Neural crest cell (in vitro differentiated cells): ENCODE measurements at places on chromosomes 13 and 19. TPM values are rescaled to one million over a fixed set of nuclear protein-coding genes. Genes with fewer than 3 reads are reported as not detected.

GRCh38 chr19:45293682-45294081 lies 29.0 kb downstream of the CKM start:
- no peaks in the 10 kb centered on the region for H3K4me1 ChIP-seq
- peaks cover 41% of the 10 kb centered on the region for H3K36me3 ChIP-seq
- H3K27me3 ChIP-seq: no peaks in the 10 kb centered on the region
- no peak overlapping the region for H3K4me3 ChIP-seq

DNA sequence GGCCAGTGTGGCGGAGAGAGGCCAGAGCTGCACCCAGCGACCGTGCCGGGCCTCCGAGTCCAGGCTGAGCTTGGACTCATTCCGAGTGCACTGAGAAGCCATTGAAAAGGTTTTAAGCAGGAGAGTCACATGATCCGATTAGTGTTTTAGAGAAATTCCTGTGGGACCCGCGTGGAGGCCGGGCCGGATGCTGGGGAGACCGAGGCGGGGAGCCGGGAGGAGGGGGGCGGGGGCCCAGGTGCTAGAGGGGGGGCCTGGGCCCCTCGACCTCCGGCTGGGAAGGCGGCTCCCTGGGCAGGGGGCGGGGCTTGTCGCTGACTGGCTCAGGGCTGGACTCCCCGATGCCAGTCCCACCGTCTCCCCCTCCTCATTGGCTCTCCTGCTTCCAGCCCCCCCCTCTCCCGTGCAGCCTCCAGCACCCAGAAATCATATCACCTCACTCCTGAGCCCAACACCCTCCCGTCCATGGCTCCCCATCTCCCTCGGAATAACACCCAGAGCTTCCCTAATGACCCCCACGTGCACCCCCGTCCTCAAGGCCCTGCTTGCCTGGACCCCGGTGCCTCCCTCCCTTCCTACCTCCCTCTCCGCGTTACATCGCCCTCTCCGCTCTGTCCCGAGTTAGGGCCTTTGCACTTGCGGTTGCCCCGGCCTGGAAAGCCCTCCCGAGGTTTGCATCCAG lies 5.2 kb upstream of the ZNF579 start:
- peak; percentile 73 for DNase-seq
- H3K4me1 ChIP-seq: peaks cover 41% of the 10 kb centered on the region
- peak overlapping the region; percentile 96 for H3K4me3 ChIP-seq
- H3K36me3 ChIP-seq: no peaks in the 10 kb centered on the region
- peak overlapping the region; percentile 85 for H3K27ac ChIP-seq
- H3K27me3 ChIP-seq: no peaks in the 10 kb centered on the region

DNA sequence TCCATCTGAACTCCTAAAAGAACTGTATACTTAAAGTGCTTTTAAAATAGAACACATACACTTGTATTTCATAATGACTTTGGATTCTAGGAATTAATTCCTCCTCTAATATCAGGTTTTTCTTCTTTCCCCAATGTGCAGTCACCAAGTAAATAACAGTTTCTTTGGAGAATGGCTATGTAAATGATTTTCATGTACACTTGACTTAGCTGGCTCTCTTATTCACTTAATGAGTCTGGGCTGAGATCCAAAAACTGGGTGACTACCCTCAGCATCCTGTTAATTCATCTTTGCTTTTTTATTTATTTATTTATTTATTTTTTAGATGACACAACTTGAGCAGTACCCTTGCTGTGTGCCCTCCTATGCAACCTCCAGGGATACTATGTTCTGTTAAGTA lies 1003.7 kb downstream of the SLITRK1 start:
- H3K4me1 ChIP-seq: peaks cover 29% of the 10 kb centered on the region
- no peaks in the 10 kb centered on the region for H3K27me3 ChIP-seq
- peaks cover 10% of the 10 kb centered on the region for H3K36me3 ChIP-seq
- H3K27ac ChIP-seq: no peak overlapping the region
- DNase-seq: no peak
- no peak overlapping the region for H3K4me3 ChIP-seq

DNA sequence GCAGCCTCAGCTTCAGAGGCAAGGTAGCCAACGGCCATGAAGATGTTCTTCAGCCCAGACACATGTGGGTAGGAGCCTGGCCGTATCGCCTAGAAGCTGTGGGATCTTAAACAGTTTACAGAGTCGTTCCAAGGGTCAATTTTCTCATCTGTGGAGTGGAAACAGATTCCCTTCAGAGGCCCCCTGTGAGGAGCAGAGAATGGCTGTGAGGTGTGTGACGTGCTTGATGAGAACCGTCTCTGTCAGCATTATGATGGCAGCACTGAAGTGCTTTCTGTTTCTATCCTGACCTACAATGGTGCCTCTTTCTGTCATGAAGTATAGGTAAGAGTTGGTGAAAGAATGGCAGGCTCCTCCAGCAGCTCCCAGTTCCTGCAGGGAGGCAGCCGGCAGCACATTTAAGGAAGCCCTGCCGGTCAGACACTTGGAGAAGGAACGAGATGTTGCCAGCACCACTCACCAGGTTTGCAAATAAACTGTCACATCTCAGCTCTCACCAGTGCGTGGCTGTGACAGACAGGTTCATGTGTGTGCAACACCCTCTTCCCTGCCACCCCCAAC lies 277.3 kb downstream of the FOXO1 start:
- H3K27ac ChIP-seq: no peak overlapping the region
- H3K4me1 ChIP-seq: peaks cover 65% of the 10 kb centered on the region
- H3K36me3 ChIP-seq: no peaks in the 10 kb centered on the region
- DNase-seq: no peak

Gene VSIG10L
- 3.1 and 3.5 TPM in 2 replicates for total RNA-seq

Gene CATSPERD
- not detected in 2 replicates for total RNA-seq

Gene ZNF329
- 13.0 and 14.0 TPM in 2 replicates for total RNA-seq

Gene CGB2
- not detected in 2 replicates for total RNA-seq
